IMR-90 (cell line): ENCODE measurements at places on chromosomes 3 and 15. TPM values are rescaled to one million over a fixed set of nuclear protein-coding genes. Genes with fewer than 3 reads are reported as not detected.

PLA2G4F gene
- total RNA-seq, result not detected in 2 replicates

ZFAND6 gene
- total RNA-seq, result 88.6 and 96.4 TPM in 2 replicates

MAN2A2 gene
- total RNA-seq, result 3.4 and 6.1 TPM in 2 replicates

SUSD5 gene
- 2.9 and 3.9 TPM in 2 replicates for total RNA-seq

LRRC2 gene
- 4.1 and 4.7 TPM in 2 replicates for total RNA-seq

P2RY13 gene
- total RNA-seq, result not detected in 2 replicates

TMCO5A gene
- total RNA-seq, result not detected in 2 replicates

CGGBP1 gene
- 37.8 and 42.1 TPM in 2 replicates for total RNA-seq

XIRP1 gene
- total RNA-seq, result under 0.01 TPM in 2 replicates

ALPK3 gene
- under 0.01 TPM in 2 replicates for total RNA-seq

FBXO22 gene
- 43.3 and 45.2 TPM in 2 replicates for total RNA-seq

RYR3 gene
- total RNA-seq, result 0.18 TPM in 1 of 2 replicates, not detected in the other

GOLGA6L10 gene
- total RNA-seq, result under 0.01 and 0.28 TPM in 2 replicates

SLC38A3 gene
- total RNA-seq, result 0.36 TPM in 1 of 2 replicates, not detected in the other

CCDC191 gene
- total RNA-seq, result 0.72 and 0.83 TPM in 2 replicates

BCL2A1 gene
- 2.5 and 4.5 TPM in 2 replicates for total RNA-seq

IQCF5 gene
- total RNA-seq, result not detected in 2 replicates

GATM gene
- 0.18 and 0.28 TPM in 2 replicates for total RNA-seq

UBR1 gene
- 30.1 and 48.9 TPM in 2 replicates for total RNA-seq

HEXA gene
- total RNA-seq, result 17.5 and 19.4 TPM in 2 replicates

DUOXA2 gene
- total RNA-seq, result not detected in 2 replicates

GNAT1 gene
- total RNA-seq, result not detected in 2 replicates

MNS1 gene
- total RNA-seq, result 0.36 and 0.83 TPM in 2 replicates

LRIG1 gene
- total RNA-seq, result 69.2 and 87.8 TPM in 2 replicates

CPN2 gene
- not detected in 2 replicates for total RNA-seq

PIK3CB gene
- total RNA-seq, result 6.3 and 7.5 TPM in 2 replicates

SLC35G2 gene
- total RNA-seq, result 6.6 and 8.6 TPM in 2 replicates

ISY1 gene
- total RNA-seq, result 28.5 and 39.7 TPM in 2 replicates

LRRIQ4 gene
- not detected in 2 replicates for total RNA-seq

MYZAP gene
- total RNA-seq, result not detected in 2 replicates

ANKUB1 gene
- total RNA-seq, result not detected in 2 replicates

TOPAZ1 gene
- not detected in 2 replicates for total RNA-seq

POTEB2 gene
- not detected in 2 replicates for total RNA-seq

GLDN gene
- total RNA-seq, result under 0.01 TPM in 1 of 2 replicates, not detected in the other

HRG gene
- total RNA-seq, result not detected in 2 replicates

FHIT gene
- not detected in 2 replicates for total RNA-seq

WWTR1 gene
- total RNA-seq, result 30.3 and 38.9 TPM in 2 replicates

CFAP100 gene
- not detected in 2 replicates for total RNA-seq

TRIM42 gene
- not detected in 2 replicates for total RNA-seq

DGKG gene
- total RNA-seq, result 2.5 and 4.1 TPM in 2 replicates

PCLAF gene
- 12.9 and 34.2 TPM in 2 replicates for total RNA-seq

FBXO40 gene
- not detected in 2 replicates for total RNA-seq

SLC12A8 gene
- 1.9 and 2.2 TPM in 2 replicates for total RNA-seq

TICRR gene
- total RNA-seq, result 3.0 and 3.3 TPM in 2 replicates

SAXO2 gene
- 0.28 TPM in 1 of 2 replicates, not detected in the other for total RNA-seq

NRG4 gene
- total RNA-seq, result not detected in 2 replicates

IL5RA gene
- not detected in 2 replicates for total RNA-seq
